ENCODE measurements at places on chromosomes 12 and 14. TPM values are rescaled to one million over a fixed set of nuclear protein-coding genes. Genes with fewer than 3 reads are reported as not detected.

RNF212B gene
- not detected for total RNA-seq

NTN4 gene
- total RNA-seq, result not detected

- H3K27me3 ChIP-seq, result peaks cover 2% of the 10 kb centered on the region
- DNase-seq, result no peak
- H3K4me3 ChIP-seq, result no peak overlapping the region
- no peaks in the 10 kb centered on the region for H3K36me3 ChIP-seq
- H3K4me1 ChIP-seq, result no peaks in the 10 kb centered on the region
Observed at GRCh38 chr14:103198131-103199105, 75.2 kb downstream of the TNFAIP2 start.

KLRK1 gene
- total RNA-seq, result not detected

DNA sequence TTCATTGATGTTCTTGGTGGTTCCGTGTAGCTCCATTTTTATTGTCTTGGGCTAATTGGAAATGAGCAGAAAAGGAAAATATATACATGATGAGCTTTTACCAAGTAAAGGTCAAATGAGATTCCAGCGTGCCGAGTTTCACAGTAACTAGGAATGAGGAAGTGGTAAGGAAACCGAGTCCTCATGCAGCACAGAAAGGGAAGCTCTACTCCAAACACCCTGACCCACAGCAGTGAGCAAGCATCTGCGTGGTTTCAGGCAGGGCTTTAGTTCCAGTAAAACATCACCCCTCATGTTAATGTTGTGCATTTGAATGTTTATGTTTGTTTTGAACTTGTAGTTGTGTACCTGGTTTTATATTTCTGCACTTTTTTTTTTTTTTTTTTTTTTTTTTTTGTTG, 208.0 kb downstream of the SLC41A2 start:
- no peak for DNase-seq
- H3K4me3 ChIP-seq, result no peak overlapping the region
- H3K27me3 ChIP-seq, result no peaks in the 10 kb centered on the region
- H3K27ac ChIP-seq, result no peak overlapping the region
- no peaks in the 10 kb centered on the region for H3K36me3 ChIP-seq

Measured in activated CD4-positive, alpha-beta T cell treated with anti-CD3 and anti-CD28 coated beads for 36 hours (primary cell).